ENCODE measurements at places on chromosomes 7 and 10.

- no peak for DNase-seq
These were observed 97.0 kb upstream of the SVIL start for GRCh38 chr10:29731760-29732159.

GRCh38 chr10:6195376-6195775 lies 7.4 kb upstream of the PFKFB3 start:
- DNase-seq: no peak

- DNase-seq: no peak
These were observed 12.0 kb upstream of the RASSF4 start for GRCh38 chr10:44947371-44948152.

GRCh38 chr10:81179805-81180452 lies 642.2 kb downstream of the SH2D4B start:
- no peak for DNase-seq
